ENCODE measurements at places on chromosomes 13 and 19. TPM values are rescaled to one million over a fixed set of nuclear protein-coding genes. Genes with fewer than 3 reads are reported as not detected.

Gene ZNF578
- total RNA-seq = 3.8 TPM

Gene ZNF497
- total RNA-seq = 0.42 TPM

Gene KLF2
- 74.1 TPM for total RNA-seq

Gene AKT2
- 54.8 TPM for total RNA-seq

Gene RPS5
- total RNA-seq = 2,200 TPM

Gene PSPN
- total RNA-seq = 1.3 TPM

Gene KLF1
- total RNA-seq = not detected

Gene ATP8A2
- total RNA-seq = 0.42 TPM

Gene FCAR
- 1.4 TPM for total RNA-seq

Gene ZNF480
- total RNA-seq = 10.0 TPM

Gene CNN1
- total RNA-seq = 3,384 TPM

Gene ZNF430
- total RNA-seq = 4.5 TPM

Gene MYO16
- 3.7 TPM for total RNA-seq

Gene ZNF486
- 4.2 TPM for total RNA-seq

Gene CCDC106
- total RNA-seq = 22.0 TPM

Gene CACNA1A
- 0.75 TPM for total RNA-seq

Gene ZNF560
- not detected for total RNA-seq

Gene SIGLEC11
- total RNA-seq = 2.9 TPM

Gene SHANK1
- total RNA-seq = 0.42 TPM

Gene TEX101
- total RNA-seq = not detected

Gene CACNG7
- under 0.01 TPM for total RNA-seq

Gene OR7G1
- total RNA-seq = not detected

Gene KLK2
- total RNA-seq = not detected

Gene IGFLR1
- 8.1 TPM for total RNA-seq

Gene KIR2DL1
- total RNA-seq = not detected
